ENCODE measurements at places on chromosomes 16 and 17.

GRCh38 chr16:59324462-59324861 lies 590.3 kb upstream of the GOT2 start:
- DNase-seq, result no peak

- DNase-seq, result no peak
Observed at GRCh38 chr16:50155925-50156324, 2.8 kb downstream of the TENT4B start.

GRCh38 chr17:50198026-50198669 lies 3.3 kb downstream of the COL1A1 start:
- DNase-seq, result peak; percentile 52

GRCh38 chr17:8405499-8406016 lies 7.9 kb upstream of the RNF222 start:
- DNase-seq, result no peak

DNA sequence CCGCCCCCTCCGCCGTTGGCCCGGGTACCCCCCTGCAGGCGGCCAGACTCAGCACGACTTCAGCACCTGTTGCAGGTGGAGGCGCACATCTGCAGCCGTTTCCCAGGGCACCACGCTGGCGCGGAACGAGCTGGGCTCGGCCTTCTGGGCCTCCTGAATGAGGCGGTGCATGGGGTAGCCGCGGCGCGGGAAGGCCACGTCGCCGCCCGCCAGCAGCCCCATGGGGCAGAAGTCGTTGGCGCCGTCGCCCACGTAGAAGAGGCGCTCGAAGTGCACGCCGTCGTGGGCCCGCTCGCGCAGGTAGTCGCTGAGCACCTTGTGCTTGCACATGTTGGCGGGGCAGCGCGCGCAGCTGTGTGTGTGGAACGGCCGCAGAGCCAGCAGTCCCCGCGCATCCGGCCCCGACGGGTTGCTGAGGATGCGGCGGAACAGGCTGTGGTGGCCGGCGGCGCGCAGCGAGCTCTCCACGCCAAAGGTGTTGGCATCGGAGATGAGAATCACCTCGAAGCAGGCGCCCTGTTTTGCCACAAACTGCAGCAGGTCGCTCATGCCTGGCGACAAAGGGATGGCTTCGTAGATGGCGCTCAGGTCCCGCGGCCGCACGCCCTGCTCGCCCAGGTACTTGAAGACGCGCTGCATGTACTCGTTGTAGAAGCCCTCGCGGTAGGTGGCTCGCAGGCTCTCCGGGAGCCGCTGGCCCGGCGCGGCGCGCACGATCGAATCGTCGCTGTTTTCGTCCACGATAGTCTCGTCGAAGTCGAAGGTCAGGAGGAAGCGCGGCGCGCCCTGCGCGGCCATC lies 6.2 kb downstream of the PHOSPHO1 start:
- peak; percentile 56 for DNase-seq

Data from iPS-NIHi11 (cell line).